ENCODE measurements at places on chromosomes 16 and 17.

- DNase-seq = peak; percentile 64
Measured at GRCh38 chr17:44916781-44917241, 1.5 kb upstream of the GFAP start.

DNA sequence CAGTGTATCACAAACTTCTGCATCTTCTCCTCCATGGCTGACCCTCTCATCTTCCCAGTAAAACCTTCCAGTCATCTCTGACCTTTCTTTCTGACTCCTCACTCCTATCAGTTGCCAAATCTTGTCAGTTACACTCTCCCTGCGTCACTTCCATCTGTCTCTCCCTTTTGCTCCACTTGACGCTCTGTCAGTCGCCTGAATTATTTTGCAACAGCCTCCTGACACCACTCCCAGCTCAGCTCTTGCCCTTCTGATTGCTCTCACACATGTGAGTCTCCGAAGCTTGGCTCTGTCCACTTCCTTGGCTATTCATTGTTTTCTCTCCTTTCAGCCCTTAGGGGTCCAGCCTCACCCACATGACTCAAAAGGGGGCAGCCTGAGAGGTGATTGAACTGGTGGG lies 27.7 kb downstream of the DHRS7C start:
- no peak for DNase-seq

DNA sequence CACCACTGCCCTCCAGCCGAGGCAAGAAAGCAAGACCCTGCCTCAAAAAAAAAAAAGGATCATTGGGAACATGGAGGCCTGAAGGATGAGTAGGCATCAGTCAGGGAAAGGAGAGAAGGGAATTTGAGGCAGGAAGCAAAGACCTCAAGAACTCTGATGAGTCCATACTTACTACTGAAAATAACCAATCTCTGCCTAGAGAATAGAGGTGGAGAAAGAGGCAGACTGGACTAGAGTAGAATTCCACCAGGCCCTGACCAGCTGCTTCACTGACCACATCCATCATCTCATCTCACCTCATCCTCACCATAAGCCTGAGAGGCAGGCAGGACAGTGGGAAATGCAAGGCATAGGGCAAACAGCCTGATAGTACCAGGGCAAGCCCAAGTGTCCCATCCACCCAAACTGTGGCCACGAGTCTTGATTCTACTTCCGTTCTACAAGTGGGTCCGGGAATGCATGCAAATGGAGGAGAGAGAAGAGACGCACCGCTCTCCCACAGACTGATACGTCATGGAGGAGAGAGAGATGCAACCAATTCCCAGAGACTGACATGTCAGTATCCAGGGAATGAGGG lies 17.1 kb downstream of the ANKRD11 start:
- DNase-seq = no peak

GRCh38 chr17:79504181-79504605 lies 106.7 kb downstream of the RBFOX3 start:
- no peak for DNase-seq

DNA sequence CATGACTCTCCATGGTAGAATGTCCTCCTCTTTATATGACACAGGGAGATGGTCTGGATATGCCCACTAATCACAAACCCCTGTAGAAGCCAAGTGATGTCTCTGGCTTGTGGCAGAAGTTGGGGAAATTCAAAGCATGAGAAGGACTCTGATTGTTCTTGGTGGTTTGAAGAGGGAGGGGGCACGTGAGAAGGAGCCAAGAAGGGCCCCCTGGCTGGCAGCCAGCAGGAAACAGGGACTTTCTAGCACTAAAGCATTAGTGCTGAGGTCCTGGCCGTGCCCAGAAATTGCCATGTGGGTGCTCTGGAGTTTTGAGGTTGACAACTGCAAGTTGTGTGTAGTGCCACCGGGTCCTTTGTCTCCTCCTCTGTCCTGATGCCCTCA lies 199.9 kb downstream of the LGALS9B start:
- DNase-seq = no peak

DNA sequence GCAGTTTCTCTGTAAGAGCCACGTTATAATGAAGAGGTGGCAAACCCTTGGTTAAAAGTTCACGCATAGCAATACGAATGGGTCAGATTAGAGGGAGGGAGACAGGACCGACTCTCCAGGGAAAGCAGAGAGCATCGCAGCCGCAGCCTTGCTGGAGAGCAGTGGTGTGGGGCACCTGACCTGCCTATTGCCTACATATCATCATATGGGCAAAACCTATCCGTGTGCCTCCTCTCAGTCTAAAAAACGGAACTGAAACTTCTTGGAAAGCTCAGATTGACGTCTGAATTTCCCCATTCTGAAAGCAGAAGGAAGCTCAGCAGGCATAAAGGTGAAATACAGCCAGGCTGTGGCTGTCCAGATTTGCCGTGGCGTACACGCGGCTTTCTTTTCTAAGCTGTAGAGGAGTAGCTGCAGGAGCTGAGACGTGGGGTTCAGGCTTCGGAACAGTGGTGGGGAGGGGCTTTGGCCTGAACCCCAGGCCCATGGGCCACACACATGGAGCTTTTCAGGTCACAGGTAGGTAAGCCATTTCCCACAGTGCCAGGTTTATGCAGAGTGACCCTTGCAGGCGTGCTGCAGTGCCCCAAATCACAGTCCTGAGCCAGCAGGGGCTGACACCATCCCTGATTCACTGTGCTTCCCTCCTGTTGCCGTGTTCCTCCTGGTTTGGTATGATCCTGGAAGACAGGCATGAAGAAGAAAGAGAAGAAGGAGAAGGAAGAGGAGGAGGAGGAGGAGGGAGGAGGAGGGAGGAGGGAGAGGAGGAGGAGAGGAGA lies 41.6 kb upstream of the TNRC6C start:
- no peak for DNase-seq

- DNase-seq = no peak
Measured at GRCh38 chr16:30458561-30459394, 13.1 kb upstream of the SEPHS2 start.

DNA sequence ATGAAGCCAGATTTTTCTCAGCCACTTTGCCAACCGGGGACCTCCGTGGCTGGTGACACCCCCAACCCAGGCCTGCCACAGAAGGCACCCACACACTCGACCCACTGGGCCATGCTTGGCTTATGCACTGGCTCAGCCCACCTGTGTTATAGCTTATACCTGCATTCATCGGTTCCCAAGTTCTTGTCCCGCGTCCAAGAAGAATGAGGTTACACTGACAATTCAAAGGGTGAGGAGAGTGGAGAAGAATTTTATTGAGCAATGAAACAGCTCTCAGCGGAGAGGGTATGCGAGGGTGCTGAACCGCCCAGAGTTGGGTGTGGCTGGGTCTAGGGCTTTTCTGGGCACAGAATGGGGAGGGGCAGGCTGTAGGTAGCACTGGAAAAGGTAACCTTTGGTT lies 22.2 kb upstream of the CDH15 start:
- no peak for DNase-seq

DNA sequence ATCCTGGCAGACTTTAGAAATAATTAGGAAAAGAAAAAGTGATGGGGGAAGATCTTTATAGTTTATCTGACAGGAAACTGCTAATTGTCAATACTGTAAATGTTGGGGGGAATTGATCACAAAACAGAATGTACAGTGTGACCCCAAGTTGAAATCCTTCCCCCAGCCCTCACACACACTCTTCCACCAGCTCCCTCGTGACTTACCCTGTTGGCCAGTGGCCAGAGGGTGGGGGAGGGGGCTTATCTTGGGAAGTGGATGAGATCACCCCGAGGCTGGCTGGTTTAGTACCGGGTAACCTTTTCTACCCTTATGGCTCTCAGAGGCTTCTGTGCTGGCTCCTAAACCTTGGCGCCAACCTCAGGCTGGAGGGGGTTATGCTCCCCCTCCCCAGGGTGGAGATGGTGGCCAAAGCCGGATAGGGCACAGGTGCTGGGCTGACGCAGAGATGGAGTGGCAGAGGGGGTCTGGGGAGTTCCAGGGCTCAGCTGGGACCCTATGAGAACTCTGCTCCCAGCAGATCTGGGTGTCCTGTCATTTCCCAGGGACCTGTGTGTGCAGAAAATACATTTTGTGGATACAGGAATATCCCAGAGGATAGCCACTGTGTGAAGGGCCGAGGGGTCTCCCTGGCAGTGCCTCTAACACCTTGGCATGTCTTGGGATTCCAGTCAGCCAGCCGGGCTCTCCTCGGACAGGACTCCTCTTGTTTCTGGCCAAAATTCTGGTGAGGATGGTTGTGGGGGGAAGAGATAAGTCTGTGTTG lies 18.6 kb downstream of the CDH16 start:
- peak; percentile 64 for DNase-seq

GRCh38 chr16:1607971-1608370 lies 3.9 kb downstream of the IFT140 start:
- no peak for DNase-seq

GRCh38 chr17:69213059-69213813 lies 15.4 kb downstream of the ABCA10 start:
- DNase-seq = no peak

- no peak for DNase-seq
Measured at GRCh38 chr17:77495575-77495974, 354.8 kb downstream of the SEC14L1 start.

GRCh38 chr17:82734987-82735866 lies at the start of gene FN3K:
TSS of gene FN3K (plus strand) at chr17:82735615. CDS start at chr17:82735637, 22 bp downstream.
- peak; percentile 86 for DNase-seq

DNA sequence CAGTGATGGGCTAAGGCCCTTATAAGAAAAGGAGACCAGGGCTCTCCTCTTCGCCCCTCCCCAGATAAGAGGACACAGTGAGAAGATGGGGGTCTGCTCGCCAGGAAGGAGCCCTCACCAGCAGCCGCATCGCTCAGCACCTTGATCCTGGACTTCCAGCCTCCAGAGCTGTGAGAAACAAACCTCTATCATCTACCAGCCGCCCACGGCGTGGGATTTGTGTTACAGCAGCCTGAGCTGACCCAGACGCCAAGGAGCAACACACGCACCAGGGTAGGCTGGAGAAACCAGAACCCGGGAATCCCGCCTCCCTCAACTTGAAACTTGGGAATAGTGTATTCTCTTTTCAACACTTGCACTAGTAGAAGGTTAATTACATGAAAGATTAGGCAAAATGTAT lies 4.2 kb upstream of the ZG16B start:
- no peak for DNase-seq

DNA sequence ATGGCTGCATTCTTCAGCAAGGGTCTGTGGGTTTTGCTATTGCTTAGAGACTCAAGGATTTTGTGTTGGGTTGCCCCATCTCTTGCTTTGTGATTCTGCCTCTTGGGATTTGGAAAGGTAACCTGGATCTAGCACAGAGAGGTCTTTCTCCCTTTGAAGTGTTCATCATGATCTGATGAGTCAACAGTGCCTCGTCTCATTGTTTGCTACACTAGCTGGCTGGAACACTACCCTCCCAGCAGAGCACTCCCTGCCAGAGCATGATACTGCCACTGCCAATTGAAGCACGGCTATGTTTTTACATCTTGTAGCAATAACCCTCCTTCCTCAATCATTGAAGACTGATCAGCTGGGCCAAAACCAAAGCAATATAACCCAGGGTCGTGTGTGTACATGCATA lies 361.0 kb downstream of the CDH13 start:
- peak; percentile 30 for DNase-seq

DNA sequence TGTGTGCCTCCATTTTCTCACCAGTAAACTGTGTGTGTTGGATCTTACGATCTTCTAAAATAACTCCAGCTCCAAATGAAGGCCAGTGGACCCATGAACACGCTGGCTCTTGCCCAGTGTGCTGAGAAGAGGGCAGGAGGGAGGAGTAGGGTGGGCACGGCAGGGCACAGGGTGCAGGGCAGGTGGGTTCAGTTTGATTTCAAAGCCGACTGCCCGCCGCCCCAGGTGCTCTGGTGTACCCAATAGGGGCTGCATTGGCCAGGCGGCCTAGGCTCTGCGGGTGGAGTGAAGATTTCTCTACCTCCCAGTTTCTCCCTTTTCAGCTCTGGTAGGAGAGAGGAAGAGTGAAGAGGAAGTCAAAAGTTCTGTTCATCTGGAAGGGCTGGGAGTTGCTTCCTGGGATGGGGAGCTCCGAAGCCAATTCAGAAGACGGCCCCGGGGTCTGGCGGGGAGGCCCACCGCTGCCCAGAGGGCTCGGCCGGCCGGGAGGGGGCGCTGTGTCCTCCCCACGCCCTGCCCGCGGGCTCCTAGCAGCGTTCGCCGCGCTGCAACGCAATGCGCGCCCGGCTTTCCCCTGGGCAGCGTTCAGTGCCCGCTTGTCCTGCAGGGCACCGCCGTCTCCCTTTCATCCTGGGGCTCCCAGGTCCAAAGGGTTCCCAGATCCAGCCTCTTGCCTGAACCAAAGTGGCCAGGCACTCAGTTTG lies 1.1 kb upstream of the CRHR1 start:
- peak; percentile 37 for DNase-seq

GRCh38 chr17:40561294-40561870 lies 3.9 kb downstream of the CCR7 start:
- DNase-seq = no peak

- no peak for DNase-seq
Measured at GRCh38 chr17:15648386-15648785, 28.9 kb upstream of the FBXW10B start.

GRCh38 chr16:47970291-47970931 lies 185.4 kb downstream of the ABCC12 start:
- peak; percentile 21 for DNase-seq

DNA sequence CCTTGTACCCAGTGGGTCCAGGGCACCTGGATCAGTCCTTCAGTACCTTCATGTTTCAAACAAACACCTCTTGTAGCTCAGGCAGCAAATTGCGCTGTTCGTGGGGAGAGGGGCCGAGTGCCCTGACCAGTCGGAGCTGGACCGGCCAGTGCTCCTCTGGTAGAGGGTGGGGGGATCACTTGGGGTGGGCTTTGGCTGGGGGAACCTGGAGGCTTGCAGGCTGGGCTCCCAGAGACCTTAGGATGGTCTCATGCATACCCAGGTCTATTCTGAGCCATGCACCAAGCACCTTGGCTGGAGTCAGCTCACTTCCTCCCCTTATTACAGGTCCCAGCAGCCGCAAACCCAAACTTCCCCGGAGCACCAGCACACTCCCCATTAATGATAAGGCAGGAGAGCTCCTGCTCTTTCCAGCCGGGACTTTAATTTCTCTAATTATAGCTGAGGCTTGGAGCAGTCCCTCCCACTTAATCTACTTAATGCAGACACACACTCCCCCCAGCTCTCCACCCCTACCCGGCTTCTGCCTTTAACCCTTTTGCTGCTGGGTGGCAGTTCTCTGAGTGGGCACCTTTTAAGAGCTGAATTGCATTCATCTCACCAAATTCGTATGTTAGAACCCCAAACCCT lies 26.3 kb upstream of the MGAT5B start:
- no peak for DNase-seq

GRCh38 chr16:70437017-70437581 lies 1.8 kb downstream of the ST3GAL2 start:
- DNase-seq = peak; percentile 55

- peak; percentile 37 for DNase-seq
Measured at GRCh38 chr17:41777157-41777573, 9.3 kb downstream of the JUP start.
